ENCODE measurements at places on chromosomes 11 and 22. TPM values are rescaled to one million over a fixed set of nuclear protein-coding genes. Genes with fewer than 3 reads are reported as not detected.

DNA sequence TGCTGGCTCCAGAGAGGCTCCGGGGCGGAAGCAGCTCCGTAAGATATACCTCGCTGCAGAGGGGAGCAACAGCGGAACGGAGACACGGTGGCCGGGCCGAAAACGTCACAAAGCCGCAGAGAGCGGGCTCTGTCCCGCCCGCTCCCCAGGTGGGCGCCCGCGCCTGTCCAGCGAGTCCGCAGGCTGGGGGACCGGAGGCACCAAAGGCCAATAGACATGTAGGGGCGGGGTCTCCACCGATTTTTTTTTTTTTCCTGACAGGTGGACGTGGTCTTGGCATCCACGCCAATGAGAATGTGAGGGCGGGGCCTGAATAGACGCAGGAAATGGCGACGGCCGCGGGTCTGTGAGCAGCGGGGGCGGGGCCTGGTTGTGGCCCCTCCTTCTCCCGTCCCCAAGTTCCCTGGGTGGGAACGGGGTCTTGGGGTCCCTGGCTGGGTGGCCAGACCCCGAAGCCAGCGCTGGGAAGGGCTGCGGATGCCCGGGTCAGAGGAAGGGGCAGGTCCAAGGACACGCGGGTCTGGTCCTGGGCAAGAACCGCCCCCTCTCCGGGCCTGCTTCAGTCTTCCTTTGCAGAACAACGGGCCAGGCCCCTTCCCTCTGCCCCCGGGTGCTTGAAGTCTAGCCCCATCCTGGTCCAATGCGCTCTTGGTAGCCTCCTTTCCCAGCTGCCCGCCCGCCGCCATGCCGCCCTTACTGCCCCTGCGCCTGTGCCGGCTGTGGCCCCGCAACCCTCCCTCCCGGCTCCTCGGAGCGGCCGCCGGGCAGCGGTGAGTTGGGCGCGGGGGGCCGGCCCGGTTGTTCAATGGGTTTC, at the start of gene DNAJC4:
Gene DNAJC4, plus strand, starts transcription at position 378 of the 814 bp plus-strand sequence. Its CDS starts 307 bp downstream, at position 685.
- DNase-seq: peak; percentile 95
- peak within 1 kb of the TSS; percentile 37 for H3K4me3 ChIP-seq
- no peaks in the 10 kb centered on the region for H3K27me3 ChIP-seq
- peaks cover 9% of the 10 kb centered on the region for H3K4me1 ChIP-seq

DNA sequence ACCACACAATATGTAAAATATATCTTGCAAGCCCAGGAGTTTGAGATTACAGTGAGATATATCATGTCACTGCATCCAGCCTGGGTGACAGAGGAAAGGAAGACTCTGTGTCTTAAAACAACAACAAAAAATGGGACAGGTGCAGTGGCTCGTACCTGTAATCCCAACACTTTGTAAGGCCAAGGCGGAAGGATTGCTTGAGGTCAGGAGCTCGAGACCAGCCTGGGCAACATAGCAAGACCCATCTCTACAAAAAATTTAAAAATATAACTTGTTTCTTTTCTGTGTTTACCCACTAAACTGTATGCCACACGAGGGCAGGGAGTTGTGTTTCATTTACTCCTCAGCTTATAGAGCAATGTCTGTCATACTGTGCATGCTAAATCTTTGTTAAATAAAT, 3.1 kb downstream of the ZNF280A start:
- no peak for DNase-seq
- no peaks in the 10 kb centered on the region for H3K27me3 ChIP-seq
- no peak overlapping the region for H3K4me3 ChIP-seq

DNA sequence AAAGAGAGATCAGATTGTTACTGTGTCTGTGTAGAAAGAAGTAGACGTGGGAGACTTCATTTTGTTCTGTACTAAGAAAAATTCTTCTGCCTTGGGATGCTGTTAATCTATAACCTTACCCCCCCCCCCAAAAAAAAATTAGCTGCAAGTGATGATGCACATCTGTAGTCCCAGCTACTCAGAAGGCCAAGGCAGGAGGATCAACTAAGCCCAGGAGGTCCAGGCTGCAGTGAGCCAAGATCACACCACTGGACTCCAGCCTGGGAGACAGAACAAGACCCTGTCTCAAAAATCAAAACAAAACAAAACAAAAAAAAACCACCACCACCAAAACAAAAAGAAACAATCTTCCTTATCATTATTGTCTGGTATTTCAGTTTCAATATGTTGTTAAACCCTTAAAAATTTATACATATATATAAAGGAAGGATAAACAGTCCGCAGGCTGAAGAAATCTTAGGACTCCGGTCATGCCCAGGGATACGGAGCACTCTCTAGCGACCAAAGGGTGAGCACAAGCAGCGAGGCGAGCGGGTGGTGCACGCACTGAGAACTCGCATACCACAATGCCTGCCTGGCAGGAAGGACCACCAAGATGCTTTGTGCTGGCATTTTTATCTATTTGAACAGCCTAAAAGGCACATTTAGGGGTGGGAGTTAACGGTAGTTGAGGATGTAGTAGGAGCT, 6.4 kb downstream of the POLDIP3 start:
- peaks cover 4% of the 10 kb centered on the region for H3K36me3 ChIP-seq
- no peaks in the 10 kb centered on the region for H3K27me3 ChIP-seq
- peak; percentile 77 for DNase-seq
- H3K4me3 ChIP-seq: no peak overlapping the region
- peaks cover 19% of the 10 kb centered on the region for H3K4me1 ChIP-seq

- DNase-seq: no peak
- no peak overlapping the region for H3K27ac ChIP-seq
- no peak overlapping the region for H3K4me3 ChIP-seq
- H3K36me3 ChIP-seq: no peaks in the 10 kb centered on the region
These were observed 201.6 kb upstream of the SORL1-AS1 start for GRCh38 chr11:121654259-121654842.

Gene OTOG
- total RNA-seq: not detected

Gene TMPRSS6
- 0.09 TPM for total RNA-seq

Data from lung (tissue), 17 donors.